ENCODE measurements at places on chromosomes 3 and 15. TPM values are rescaled to one million over a fixed set of nuclear protein-coding genes. Genes with fewer than 3 reads are reported as not detected.

DNA sequence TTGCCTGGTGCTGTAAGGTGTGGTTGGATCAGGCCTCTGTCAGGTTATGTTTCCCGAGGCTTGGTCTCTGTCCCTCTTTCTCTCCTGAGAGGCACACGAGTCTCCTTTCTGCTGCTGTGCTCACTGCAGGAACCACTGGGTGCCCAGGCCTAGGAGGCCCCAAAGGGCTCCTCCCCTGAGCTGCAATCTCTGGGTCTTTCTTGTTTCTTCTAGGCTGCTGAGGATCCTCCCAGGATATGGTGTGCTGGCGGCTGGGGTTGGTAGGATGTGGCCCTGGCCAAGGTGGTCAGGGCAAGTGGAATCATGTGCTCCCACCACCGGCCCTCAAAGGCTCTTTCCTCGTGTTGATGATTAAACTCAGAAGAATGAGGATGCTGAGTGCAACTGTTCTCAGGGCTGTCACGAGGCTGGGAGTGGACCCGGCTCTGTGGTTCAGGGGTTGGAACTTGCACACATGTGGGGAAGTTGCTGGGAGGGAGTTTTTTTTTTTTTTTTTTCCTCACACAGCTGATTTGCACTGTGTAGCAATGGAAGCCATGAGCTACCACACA lies 43.6 kb upstream of the CTSH start:
- peak; percentile 98 for DNase-seq

GRCh38 chr3:153818338-153818737 lies 302.9 kb upstream of the ARHGEF26 start:
- DNase-seq, result no peak

DNA sequence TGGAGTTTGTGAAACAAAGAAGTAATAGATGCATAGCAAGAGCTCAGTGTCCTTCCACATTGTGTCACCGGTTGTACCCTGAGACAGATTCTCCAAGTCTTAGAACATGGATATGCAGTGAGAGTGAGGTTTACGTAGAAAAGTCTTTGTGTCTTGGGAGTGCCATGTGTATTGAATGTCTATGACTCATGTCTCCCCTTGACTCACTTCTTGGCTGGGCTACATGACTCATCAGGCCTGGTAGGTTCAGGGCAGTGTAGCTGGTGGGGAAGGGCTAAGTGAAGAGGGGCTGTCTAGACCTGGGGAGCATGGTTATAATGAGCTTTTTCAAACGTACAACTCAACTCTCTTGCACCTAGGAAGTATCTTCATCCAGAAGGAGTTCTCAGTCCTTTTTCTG lies 167.4 kb downstream of the GAP43 start:
- DNase-seq, result peak; percentile 99

DNA sequence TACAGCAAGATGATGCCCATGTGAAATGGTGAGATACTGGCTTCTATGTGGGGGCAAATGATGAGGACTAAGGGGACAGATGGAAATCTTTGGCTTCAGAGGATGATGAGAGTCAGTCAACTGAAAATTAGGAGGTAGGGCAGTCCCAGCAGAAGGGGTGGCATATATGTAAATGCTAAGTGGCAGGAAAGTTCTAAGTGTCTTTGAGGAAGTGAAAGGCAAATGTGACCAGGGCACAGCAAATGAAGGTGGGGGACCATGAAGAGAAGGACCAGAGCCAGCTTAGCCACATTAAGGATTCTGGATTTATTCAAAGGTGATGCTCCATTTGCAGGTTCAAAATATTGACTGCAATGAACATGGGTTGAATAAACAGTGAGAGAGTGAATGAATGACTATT lies 29.2 kb upstream of the LIMD1 start:
- DNase-seq, result no peak

DNA sequence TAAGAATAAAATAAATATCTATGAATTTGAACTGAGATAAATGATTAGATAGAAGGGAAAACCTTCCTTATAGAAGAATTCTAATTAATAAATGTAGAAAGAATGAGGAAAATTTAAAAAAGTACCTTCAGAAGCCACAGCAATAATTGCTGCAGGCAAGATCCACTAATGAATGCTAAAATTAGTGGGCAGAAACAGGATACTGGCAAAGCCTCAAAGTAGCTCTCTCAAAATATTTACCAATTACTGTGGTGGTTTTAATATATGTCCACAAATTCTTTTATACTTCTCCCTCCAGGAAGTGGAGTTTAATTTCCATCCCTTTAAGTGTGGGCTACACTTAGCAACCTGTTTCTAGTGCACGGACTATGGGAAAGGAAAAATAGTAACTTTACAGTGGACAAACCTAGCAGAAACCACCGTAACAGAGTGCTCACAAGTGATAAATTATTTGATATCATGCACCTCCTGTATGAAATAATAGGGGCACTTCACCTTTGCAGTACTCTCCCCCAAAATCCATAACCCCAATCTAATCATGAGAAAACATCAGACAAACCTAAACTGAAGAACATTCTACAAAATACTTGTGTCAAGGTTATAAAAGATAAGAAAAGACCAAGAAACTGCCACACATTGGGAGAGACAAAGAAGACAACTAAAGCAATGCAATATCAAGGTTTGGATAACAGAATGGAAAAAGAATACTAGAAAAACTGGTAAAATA lies 6.8 kb downstream of the PEAK1 start:
- DNase-seq, result no peak

CX3CR1 gene
- total RNA-seq, result not detected
